ENCODE measurements at places on chromosomes 1 and 21. TPM values are rescaled to one million over a fixed set of nuclear protein-coding genes. Genes with fewer than 3 reads are reported as not detected.

- no peak for DNase-seq
These were observed 49.8 kb upstream of the RCC1 start for GRCh38 chr1:28456078-28456477.

GRCh38 chr1:225695578-225696337 is 42.8 kb upstream of the ENAH start:
- DNase-seq, result no peak

DNA sequence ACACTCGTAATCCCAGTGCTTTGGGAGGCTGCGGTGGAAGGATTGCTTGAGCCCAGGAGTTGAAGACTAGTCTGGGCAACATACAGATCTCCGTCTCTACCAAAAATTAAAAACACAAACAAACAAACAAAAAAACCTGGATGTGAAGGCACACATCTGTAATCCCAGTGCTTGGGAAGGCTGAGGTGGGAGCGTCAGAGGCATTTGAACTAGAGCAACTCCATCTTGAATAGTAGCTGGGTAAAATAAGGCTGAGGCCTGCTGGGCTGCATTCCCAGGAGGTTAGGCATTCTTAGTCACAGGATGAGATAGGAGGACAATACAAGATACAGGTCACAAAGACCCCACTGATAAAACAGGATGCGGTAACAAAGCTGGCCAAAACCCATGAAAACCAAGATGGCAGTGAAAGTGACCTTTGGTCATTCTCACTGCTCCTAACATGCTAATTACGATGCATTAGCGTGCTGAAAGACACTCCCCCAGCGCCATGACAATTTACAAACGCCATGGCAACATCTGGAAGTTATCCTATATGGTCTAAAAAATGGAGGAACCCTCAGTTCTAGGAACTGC is 33.2 kb upstream of the RD3 start:
- no peak for DNase-seq

GRCh38 chr21:45320261-45321025 is 32.7 kb upstream of the POFUT2 start:
- peak; percentile 64 for DNase-seq

- no peak for DNase-seq
These were observed 53.7 kb downstream of the KCNJ6 start for GRCh38 chr21:37862536-37862935.

OR14K1 gene
- not detected for total RNA-seq

All from upper lobe of right lung (tissue), 1 donor.